Endothelial cell of umbilical vein (primary cell): ENCODE measurements at places on chromosomes 2 and 18.

- DNase-seq = no peak
Observed at GRCh38 chr18:72866901-72867745, 664 bp downstream of the NETO1 start.

GRCh38 chr2:237637429-237638135 lies 10.2 kb downstream of the LRRFIP1 start:
- DNase-seq = no peak

- DNase-seq = no peak
Observed at GRCh38 chr18:13131283-13131682, 87.3 kb upstream of the LDLRAD4 start.

GRCh38 chr2:160431441-160431840 lies 62.2 kb downstream of the RBMS1 start:
- DNase-seq = no peak

DNA sequence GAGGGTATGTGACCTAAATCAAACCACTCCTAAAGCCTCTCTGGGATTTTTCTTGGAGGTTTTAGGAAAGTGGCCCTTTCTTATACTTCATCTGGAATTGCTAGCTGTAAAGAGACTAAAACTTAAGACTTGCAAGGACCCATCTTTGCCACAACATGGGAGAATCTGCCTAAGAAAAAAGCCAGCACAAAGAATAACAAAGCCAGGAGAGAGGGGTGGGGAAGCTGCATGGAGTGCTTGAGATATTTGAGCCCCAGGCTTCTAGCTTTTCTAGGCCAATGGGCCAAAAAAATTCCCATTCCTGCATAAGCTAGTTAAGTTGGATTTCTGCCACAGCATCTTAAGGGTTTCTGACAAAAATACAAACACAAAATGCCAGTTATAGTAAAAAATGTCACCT lies 38.5 kb upstream of the LYPD6 start:
- DNase-seq = no peak
